CD8-positive, alpha-beta T cell (primary cell): ENCODE measurements at places on chromosomes 11 and 22.

GRCh38 chr22:30694640-30695350, at the start of gene OSBP2:
TSS of gene OSBP2 (plus strand) at chr22:30694874. CDS start at chr22:30694910, 36 bp downstream.
- peak; percentile 31 for DNase-seq

DNA sequence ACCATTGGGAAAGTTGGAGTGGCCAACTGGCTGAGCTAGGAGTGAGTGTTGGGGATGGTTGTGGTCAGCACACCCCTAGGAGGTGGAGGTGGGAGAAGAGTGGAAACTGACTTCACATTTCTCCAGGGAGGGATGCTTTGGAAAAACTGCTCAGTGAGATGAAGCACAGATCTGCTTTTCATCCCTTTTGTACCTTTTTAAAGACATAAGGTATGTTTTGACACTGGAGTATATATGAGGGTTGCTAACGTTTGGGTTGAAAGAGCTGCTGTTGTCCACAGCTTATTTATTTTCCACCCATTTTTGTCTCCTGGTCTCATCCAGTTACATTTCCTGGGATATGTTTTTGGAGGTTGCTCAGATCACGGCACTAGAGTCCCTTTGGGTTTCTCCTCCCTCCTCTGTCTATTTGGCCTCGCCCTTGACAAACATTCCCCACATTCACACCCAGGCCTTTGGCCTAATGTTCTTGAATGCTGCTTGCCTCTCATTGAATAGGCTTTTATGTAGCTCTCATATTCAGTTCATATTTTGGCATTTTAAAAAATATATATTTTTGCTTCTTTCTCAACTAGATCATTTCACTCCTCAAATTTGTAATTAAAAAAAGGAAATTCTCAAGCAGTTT, 8.3 kb downstream of the SREBF2 start:
- DNase-seq, result no peak

GRCh38 chr11:124551189-124551588, 7.7 kb upstream of the OR8B12 start:
- DNase-seq, result no peak

DNA sequence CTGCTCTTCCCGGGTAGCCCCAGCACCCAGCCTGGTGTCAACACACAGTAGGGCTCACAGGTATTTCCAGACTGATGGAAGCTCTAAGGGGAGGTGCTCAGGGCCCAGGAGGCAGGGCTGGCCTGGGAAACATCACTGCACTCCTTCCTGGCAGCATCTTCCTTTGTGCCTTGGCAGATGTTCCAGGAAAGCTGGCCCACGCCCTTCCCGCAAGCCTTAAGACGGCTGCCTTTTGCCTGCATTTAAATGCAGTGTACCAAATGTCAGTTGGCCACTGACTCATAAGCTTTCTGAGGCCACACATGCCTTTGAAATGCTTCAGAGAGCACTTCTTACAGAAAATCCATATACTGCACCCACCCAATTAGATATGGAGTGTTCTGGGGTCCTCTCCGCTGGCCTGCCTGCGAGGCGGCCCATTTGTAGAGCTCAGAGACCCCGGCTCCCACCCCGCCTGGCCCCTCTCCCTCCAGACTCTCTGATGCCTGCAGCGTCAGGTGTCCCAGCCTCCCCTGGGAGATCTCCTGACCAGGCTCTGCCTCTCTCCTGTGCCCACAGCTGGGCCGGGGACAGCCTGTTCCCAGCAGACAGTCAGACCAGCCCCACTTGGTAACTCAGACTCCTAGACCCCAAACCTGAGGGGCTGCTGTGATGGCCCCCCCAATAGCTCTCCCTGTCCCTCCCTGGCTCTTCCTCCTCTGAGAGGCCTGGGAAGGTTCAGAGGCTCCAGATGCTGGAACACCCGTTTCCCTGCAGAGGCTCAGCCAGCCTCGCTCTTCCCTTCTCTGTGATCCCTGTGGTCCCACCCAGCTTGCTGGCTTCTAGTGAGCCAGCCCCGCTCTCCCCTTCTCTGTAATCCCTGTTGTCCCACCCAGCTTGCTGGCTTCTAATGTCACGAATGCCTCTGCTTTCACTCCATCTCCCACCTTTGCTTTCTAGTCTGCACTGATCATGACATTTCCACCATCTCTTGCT, 47.6 kb upstream of the THY1 start:
- no peak for DNase-seq
